ENCODE measurements at places on chromosomes 5 and 9. TPM values are rescaled to one million over a fixed set of nuclear protein-coding genes. Genes with fewer than 3 reads are reported as not detected.
A peak's percentile ranks its signal among the peaks of the same experiment; 100 is the strongest.

- DNase-seq: peak; percentile 3
Measured at GRCh38 chr9:112997236-112997941, 14.6 kb downstream of the ZNF883 start.

GRCh38 chr5:39698838-39699560 is 274.2 kb upstream of the DAB2 start:
- no peak for DNase-seq

DNA sequence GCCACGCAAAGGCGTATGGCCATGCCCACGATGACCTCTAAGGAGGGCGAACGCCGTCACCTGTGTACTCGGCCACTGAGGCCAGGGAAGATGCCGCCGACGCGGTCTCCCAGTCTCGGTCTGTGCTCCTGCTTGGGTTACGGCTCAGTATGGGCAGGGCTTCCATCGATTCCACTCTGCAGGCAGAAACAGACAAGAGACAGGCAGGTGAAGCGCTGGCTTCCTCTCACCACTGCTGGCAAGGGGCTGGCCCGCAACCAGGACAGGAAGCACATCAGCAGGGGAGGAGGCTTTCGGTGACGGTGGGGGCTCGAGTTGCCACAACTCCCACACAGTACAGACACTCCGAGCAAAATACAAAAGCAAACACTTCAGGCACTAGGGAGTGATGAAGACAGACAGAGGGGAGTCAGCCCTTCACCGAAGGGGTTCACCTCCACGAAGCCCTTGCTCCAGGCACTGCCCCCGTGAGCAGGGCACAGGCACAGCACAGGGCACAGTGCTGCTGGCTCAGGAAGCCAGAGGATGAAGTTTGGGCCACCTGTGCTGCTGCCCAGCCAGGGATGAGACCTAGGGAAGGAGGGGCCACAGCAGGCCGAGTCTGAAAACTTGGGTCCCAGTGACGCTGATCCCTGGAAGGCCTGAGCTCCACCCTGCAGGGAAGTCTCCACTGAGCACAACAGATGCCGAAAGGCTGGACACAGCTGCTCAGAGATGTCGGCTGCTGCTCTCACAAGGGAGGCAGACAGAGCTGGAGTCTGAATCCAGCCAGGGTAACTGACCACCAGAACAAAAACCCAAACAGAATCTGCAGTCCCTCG is 91.3 kb downstream of the CAMSAP1 start:
- no peak for DNase-seq

The LRRC70 gene
- 1.7 TPM for total RNA-seq

DNA sequence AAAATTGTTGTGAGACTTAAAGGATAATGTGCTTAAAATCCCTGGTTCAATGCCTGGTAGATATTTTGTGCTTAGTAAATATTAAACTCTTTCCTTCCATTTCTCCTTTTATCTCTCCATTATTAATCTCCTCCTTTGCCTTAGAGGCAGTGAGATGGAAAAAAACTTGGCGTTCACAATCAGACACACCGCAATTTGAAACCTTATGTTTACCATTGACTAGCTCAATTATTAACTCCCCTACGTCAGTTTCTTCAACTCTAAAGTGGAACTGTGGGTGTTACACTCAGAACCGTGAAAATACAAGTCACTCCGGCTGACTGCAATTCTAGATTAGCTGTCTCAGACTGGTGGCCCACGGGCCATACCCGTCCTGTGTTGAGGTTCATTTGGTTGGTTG is 327.2 kb downstream of the DEPDC1B start:
- no peak for DNase-seq

- no peak for DNase-seq
Measured at GRCh38 chr9:115777610-115778009, 376.0 kb upstream of the PAPPA start.

DNA sequence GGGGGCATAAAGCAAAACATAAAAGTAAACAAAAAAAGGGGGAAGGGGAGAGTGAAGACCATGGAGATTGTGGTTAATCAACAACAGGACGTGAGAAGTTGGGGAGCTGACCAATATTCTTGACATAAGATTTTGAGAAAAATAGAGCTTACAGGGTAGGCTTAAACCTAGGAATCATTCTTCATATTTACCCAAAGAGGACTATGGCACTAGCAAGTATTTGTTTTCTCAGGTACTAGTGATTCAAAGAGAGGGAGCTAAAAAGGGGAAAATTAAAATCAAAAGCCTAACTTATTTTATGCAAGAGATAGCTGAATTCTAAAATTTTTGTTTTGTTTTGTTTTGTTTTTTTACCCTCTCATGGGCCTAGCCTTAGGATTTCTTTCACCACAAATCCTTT is 427.5 kb downstream of the PIK3R1 start:
- DNase-seq: no peak

The LCN2 gene
- not detected for total RNA-seq

DNA sequence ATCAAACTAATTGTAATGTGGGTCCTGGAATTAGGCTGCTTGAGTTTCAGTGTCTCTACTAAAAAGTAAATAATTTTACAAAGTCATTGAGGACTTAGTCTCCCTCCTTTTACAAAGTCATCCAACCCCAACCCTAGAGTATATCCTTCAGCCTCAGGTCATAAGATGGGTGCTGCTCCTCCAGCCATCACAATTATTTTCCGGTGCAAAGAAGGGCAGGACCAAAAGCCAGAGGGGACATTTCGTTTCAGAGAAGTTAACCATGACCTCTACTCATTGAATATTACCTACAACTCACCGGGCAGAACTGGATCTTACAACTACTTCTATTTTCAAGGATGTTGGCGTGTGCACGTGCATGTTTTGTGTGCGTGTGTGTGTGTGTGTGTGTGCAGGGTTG is 60.5 kb upstream of the TNFSF8 start:
- DNase-seq: no peak

DNA sequence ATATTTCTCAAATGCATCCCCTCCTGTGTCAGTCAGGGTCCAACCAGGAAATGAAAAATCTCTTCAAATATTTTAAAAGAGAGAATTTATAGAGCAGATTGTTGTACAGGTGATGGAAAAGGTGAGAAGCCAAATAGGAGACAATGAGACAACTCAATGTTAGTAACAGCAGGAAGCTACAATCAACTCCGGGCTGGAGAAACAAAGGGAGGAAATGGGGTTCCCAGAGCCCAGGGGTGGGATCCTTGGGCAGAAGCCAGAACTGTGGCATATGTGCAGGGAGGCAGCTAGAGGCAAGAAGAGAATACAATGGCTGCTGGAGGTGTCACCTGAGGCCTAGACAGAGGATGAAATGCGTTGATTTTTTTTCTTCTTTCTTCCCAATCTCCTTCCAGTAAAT is 361.8 kb upstream of the ACTBL2 start:
- no peak for DNase-seq

DNA sequence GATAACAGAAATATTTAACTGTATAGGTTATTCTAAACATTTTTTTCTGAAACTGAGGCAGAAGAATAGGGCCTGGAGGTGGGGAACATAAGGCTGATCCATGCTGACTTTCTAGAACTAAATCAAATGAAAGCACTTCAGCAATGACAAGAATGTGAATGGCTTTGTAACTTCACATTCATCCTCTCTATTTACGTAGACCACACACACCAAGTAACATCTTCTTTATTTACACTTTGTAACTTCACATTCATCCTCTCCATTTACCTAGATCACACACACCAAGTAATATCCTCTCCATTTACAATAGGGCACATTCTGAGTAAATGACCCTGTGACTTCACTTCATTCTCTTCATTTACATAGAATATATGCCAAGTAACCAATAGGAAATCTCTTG is 251.8 kb upstream of the CDH9 start:
- peak; percentile 65 for DNase-seq

The EGFLAM gene
- 0.50 TPM for total RNA-seq

DNA sequence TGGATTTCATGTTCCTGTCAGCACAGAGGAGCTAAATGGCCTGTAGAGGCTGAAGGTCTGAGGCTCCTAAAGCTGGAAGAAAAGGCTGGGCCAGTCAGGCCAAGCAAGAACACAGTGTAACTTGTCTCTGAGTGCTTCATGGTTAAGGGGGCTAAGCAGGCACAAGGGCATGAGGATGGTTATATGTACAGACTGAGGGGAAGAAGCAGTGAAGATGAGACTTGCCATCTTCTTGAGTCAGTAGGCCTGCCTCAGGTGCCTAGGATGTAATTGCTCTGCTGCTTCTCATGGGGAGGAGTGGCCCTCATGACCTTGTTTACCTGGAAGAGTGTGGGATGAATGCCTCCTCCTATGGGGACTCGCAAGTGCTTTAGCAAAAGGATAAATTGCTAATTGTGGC is 8.7 kb upstream of the PSMD5 start:
- no peak for DNase-seq

- DNase-seq: no peak
Measured at GRCh38 chr5:172583931-172584511, 57.0 kb upstream of the NEURL1B start.

DNA sequence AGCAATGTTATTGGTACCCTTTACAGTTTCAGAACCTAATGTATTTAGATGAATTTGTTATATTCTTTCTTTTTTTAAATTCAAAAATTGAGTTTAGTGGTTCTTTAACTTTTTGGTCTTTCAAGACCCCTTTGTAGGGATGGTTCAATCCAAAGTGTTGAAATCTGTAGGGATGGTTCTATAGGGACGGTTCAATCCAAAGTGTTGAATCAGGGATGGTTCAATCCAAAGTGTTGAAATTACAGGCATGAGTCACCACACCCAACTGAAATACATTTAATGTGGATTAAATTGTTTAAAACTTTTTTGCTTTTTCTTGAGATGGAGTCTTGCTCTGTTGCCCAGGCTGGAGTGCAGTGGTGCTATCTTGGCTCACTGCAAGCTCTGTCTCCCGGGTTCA is 30.6 kb downstream of the SNX2 start:
- no peak for DNase-seq

DNA sequence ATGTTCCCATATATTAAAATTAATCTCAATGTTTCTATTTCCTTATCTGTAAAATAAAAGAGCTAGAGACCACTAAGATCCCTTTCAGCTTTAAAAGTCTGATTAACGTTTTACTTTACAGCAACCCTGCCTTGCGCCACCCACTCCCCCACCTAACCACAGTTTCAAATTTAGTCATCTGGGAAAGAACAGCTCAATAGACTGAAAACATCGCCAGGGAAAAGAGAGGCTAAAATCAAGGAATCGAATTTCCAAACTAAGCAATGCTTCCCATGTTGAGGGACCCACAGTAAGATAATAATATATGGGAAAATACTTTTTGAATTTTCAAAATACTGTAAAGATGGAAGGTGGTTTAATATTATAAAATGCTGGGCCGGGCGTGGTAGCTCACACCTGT is 6.6 kb downstream of the SAXO1 start:
- DNase-seq: no peak

The BHMT2 gene
- 1.7 TPM for total RNA-seq

The ANKRD18B gene
- 6.4 TPM for total RNA-seq

DNA sequence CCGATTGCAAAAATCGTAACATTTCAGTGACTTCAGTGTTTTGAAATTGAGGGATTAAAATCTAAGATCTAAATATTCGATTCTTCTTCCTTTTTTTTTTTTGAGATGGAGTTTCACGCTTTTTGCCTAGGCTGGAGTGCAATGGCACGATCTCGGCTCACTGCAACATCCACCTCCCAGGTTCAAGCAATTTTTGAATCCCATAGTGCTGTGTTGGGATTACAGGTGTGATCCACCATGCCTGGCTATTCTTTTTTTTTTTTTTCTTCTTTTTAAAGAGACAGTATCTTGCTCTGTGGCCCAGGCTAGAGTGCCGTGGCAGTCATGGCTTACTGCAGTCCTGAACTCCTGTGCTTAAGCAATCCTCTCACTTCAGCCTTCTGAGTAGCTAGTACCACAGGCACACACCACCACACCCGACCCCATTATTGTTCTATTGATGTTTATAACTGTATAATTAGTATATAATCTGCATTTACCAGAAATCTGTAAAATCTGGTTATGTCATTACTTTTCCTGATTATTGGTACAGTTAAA is 42.7 kb downstream of the NSD1 start:
- no peak for DNase-seq

DNA sequence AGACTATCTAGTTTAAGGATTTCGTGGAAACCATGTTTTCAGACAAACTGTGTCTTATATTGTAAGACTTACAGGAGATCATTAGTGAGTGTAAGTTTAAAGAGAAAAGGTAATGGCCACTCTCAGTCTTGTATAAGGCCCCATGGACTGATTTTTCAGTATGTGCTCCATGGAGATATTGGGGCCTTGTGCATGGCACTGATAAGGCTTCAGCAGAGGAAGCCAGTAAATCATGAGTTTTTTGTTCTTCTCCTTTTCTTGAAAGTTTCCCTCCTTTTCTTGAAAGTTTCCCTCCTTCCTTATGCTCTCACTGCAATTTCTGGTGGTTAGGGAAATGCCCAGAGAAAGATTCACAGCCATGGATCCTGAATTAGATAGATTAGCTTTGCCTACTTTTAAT is 471.3 kb downstream of the LRRC70 start:
- DNase-seq: no peak

DNA sequence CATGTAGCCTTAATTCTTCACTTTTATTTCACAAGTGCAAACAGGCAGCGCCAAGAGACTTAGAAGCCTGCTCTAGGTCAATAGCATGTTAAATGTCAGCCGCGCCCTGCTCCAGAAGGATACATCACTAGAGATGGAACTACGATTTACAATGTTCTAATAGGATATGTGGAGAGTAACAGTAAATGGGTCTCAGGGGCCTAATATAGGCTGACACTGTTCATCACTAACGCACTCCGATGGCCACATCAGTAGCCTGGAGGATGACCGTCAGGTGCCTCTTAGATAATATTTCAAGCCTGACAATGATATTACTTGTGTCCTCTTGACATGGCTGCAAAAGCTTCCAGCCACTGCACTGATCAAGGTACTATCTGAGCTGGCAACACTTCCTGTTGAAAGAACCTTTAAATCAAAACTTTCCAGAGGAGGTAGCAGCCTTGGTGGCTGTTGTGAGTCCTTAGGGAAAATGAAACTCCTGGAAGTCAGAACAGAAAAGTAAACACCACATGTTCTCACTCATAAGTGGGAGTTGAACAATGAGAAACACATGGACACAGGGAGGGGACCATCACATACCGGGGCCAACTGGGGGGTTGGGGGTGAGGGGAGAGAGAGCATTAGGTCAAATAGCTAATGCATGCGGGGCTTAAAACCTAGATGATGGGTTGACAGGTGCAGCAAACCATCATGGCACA is 35.0 kb downstream of the PTTG1 start:
- no peak for DNase-seq

GRCh38 chr5:148625250-148625649 is 29.1 kb downstream of the HTR4 start:
- DNase-seq: no peak

DNA sequence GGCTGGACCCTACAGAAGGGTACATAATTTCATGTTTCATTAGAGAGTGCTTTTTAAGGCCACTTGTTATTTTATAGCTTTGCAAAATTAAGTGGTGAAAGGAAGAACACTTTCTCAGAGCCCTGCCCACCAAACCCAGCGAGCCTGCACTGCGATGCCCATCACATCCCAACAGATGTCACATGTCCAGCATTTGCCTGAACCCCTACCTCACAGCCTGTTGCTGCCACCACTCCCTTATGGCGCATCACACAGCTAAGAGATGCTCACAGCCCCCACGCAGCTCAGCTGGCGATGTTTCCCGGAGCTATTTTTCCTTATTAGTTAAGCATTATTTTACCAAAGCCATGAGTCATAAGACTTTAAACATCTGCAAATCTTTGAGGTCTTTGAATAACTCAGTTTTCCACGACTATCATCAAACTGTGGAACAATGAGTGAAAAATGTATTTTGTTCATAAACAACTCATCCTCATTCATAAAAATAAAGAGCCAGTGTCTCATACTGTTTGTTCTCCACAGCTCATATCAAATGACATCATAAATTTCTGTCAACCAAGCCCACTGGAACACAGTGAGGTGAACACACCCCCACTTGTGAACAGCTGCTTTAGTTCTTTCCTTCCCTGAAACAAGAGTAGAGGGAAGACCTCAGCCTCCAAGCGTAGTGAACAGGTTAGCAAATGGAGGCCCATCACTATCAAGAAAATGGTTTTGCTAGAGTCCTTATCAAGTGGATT is 104.9 kb downstream of the SYK start:
- no peak for DNase-seq

The MYOT gene
- total RNA-seq: not detected
